Left lung (tissue), 14 donors: ENCODE measurements at places on chromosomes 12 and 14. TPM values are rescaled to one million over a fixed set of nuclear protein-coding genes. Genes with fewer than 3 reads are reported as not detected.

Gene IL26
- total RNA-seq: not detected

Gene ADSS1
- 5.3 TPM for total RNA-seq

Gene AQP5
- total RNA-seq: 7.2 TPM

Gene SLC39A2
- not detected for total RNA-seq

Gene ADIPOR2
- 66.8 TPM for total RNA-seq

Gene CHGA
- 0.12 TPM for total RNA-seq

Gene PRR4
- total RNA-seq: 1.4 TPM

Gene PRR13
- total RNA-seq: 146 TPM

Gene GPR137C
- 1.8 TPM for total RNA-seq

Gene FAM181A
- 1.1 TPM for total RNA-seq

Gene AVPR1A
- 1.1 TPM for total RNA-seq

Gene LRRK2
- total RNA-seq: 515 TPM

Gene TTC8
- total RNA-seq: 17.5 TPM

Gene CCDC88C
- 31.5 TPM for total RNA-seq

Gene KRT79
- 0.58 TPM for total RNA-seq

Gene KRT71
- total RNA-seq: not detected

Gene GLT1D1
- 17.6 TPM for total RNA-seq

Gene DLK1
- not detected for total RNA-seq

Gene GPR68
- total RNA-seq: 3.9 TPM

Gene SLC25A47
- total RNA-seq: not detected

Gene IGF1
- total RNA-seq: 57.1 TPM

Gene STXBP6
- 17.2 TPM for total RNA-seq

Gene TMEM30B
- 15.7 TPM for total RNA-seq

Gene GLIPR1
- total RNA-seq: 35.3 TPM

Gene KLRB1
- 2.3 TPM for total RNA-seq

Gene TAS2R19
- 2.0 TPM for total RNA-seq

Gene PNMA1
- total RNA-seq: 32.4 TPM

Gene LRP1-AS
- total RNA-seq: not detected

Gene ACSM4
- total RNA-seq: not detected

Gene TMEM121
- 3.0 TPM for total RNA-seq

Gene C3AR1
- 66.4 TPM for total RNA-seq

Gene SLCO1B1
- total RNA-seq: not detected

Gene APOF
- not detected for total RNA-seq

Gene FITM1
- 0.76 TPM for total RNA-seq

Gene FLRT2
- 24.3 TPM for total RNA-seq

Gene KRT2
- total RNA-seq: not detected

Gene CTSG
- total RNA-seq: 5.1 TPM

Gene RHOJ
- 32.7 TPM for total RNA-seq

Gene HOXC6
- 0.93 TPM for total RNA-seq

Gene OVCH1
- 0.89 TPM for total RNA-seq

Gene SARNP
- 49.4 TPM for total RNA-seq

Gene METTL17
- 61.3 TPM for total RNA-seq

Gene INHBC
- not detected for total RNA-seq

Gene SLC10A1
- total RNA-seq: not detected

Gene ADGRD1
- total RNA-seq: 167 TPM

Gene CLEC4C
- total RNA-seq: not detected

Gene SLCO1B3
- not detected for total RNA-seq
